ENCODE measurements at places on chromosomes 6 and 20.

GRCh38 chr6:143107911-143108761, 47.4 kb downstream of the AIG1 start:
- no peak for DNase-seq

GRCh38 chr20:22462975-22463914, 121.1 kb downstream of the FOXA2 start:
- no peak for DNase-seq

DNA sequence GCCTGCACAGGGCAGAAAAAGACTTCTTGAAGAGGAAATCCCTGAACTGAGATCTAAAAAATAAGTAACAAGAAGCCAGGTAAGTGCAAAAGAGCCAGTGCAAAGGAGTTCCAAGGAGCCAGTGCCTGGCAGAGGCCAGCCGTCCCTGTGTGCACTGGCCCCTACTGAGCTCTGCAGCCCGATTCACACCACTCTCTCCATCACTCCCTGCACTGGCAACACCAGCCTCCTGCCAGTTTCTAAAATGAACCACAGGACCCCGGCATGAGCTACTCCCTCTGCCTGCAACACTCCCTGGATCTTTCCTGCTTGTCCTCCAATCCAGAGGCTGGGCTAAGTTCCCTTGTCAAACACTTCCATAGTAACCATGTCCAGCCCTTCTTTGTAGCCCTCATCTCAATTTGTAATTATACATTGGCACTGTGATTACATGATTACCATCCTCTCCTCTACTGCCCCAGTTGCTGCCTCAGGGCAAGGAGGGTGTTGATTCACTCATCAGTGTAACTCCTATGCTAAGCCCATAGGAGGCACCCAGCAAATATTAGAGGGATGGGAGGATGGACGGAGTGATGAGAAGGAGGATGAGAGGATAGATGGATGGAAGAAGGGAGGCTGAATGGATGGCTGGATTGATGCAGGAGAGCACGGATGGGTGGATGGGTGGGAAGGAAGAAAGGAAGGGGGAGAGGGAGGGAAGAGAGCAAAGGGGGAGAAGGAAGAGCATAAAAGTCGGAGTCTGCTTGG, 49.3 kb downstream of the SIRPA start:
- DNase-seq = no peak

DNA sequence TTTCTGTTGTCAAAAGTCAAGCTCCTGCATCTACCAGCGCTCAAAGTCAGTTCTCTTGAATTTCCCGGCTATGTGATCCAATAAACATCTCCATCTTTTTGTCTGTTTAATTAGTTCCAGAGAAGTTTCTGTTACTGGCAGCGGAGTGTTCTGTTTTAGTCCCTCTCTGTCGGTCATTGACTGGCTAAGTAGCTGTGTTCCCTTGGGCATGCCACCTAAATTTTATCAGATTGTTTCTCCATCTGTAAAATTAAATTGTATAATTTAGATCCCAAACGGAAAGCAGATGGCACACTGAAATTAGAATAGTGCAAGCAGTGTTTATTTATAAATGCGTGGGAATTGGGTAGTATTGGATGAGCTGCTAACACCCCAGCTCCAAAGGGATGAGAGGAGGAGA, 29.7 kb upstream of the PRL start:
- no peak for DNase-seq

DNA sequence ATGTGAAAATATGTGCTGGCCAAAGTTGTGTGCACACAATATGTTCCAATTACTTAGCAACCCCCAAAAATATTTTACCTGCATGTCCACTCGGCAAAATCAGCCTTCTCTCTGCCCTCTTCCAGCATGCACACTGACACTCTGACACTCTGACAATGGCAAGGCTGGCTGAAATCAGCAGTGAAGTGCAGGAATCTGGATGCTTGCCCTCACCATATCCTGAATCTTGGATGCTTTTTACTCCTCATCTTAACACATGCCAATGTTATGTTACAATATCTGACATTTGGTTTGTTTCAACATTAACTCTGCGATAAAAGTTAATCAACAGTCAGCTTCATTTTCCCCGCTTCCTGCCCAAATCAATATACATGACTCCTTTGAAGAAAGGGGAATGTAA, 203.2 kb downstream of the COL9A1 start:
- no peak for DNase-seq

DNA sequence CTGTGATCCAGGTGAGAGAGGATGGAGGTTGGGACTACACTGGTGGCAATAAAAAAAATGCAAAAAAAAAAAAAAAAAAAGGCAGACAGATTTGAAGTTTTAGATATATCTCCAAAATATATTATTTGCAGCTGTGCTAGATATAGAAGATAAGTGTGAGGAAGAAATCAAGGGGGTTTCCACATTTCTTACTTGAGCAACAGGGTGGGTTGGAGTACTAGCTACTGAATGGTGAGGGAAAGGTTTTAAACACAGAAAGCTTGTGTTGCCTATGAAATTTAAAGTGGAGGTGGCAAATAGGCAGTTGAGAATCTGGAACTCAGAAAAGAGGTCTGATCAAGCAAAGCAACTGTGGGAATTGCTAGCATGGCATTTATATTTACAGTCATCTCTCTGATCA, 59.9 kb upstream of the GNRH2 start:
- DNase-seq = no peak

GRCh38 chr6:141925001-141925400, 207.7 kb upstream of the GJE1 start:
- DNase-seq = no peak

DNA sequence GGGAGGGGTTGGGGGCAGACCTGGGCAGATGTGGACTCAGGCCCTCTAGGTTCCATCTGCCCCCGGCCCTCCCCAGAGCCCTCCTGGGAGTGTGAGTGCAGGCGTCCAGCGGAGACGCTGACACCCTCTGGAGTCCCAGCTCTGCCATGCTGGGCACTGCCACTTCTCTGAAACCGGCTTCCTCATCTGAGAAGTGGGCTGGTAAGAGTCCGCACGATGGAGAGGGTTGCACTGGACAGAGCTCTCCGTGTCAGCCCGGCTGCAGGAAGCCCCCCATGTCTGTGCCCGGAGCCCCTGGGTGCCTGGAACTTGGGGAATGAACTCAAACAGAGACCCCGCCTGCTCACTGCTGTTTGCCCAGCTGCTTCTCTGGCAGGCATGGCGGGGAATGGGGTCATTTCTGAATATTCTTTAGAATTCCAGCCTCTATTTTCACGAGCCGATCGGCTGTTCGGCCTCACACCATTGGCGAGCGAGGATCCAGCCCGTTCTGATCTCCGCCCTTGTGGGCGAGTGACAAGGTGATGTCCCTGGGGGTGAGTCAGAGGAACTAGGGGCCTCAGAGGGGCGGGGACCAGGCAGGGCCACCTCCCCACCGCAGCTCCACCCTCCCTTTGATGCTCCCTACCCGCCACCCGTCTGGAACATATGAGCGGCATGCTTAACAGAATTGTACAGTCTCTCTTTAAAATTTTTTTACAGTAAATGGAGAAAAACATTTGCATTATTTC, 47.8 kb upstream of the GATA5 start:
- peak; percentile 45 for DNase-seq

DNA sequence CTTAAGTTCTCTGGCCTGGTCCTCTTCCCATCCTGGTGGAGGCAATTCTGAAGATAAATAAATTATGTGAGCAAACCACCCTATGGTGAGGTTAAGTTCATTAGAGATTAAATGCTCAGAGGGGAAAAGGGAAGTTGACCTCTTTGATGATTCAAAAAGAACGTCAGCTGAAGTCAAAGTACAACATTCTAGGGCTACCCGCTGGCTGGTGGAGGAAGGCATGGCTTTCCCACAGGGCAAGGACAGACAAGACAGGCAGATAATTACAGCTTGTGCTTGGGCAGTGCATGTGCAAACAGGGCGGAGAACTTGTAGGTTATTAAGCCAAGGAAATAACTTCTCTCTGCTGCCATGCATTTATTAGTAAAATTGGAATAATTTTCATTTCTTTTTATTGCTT, 91.0 kb upstream of the SLC24A3 start:
- DNase-seq = no peak

GRCh38 chr6:42118162-42119001, 24.0 kb downstream of the C6orf132 start:
- no peak for DNase-seq

GRCh38 chr6:144339859-144340452, 54.8 kb downstream of the UTRN start:
- no peak for DNase-seq

DNA sequence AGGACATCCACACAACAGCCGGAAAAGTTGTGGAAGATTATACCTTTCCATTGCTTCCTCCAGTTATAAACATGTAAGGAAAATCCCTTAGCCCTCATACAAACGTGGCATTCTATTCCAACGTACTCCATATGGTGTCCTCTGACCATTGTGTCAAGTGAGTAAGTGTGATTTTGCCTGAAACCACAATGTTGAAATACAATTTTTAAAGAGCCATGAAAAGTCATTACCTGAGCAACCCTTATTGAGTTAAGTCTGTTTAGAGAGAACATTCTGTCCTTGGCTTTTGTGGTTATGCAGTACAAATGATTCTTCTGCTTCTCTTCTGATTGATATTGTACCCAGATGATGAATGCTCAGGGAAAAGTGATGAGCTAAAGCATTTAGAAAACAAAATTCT, 530.1 kb downstream of the HAO1 start:
- no peak for DNase-seq

- DNase-seq = no peak
Measured at GRCh38 chr20:38201356-38201755, 36.3 kb upstream of the TGM2 start.

- DNase-seq = no peak
Measured at GRCh38 chr20:29878777-29879442, 1378.6 kb upstream of the DEFB115 start.

DNA sequence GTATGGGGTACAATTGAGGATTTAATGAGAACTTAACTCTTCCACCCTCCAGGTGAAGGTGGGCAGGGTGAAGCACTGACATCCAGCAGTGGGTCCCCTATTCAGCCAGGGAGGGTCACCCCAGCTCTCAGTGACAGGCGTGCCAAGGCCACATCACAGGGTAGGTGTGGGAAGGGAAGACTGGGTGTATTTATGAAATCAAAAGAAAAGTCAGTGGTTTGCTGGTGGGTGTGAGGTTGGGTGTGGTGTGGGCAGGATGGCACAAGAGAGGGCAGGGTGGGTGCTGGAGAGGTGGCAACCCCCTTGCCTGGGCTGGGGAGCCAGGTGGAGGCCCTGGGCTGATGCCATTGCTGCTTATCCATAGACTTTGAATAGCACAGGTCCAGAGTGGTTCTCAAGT, 16.6 kb downstream of the SYNDIG1 start:
- no peak for DNase-seq

GRCh38 chr6:6882592-6882991, 225.2 kb upstream of the RREB1 start:
- DNase-seq = no peak

GRCh38 chr20:8209061-8209460, 77.0 kb downstream of the PLCB1 start:
- no peak for DNase-seq

- no peak for DNase-seq
Measured at GRCh38 chr20:23131766-23132165, 45.6 kb upstream of the CD93 start.

DNA sequence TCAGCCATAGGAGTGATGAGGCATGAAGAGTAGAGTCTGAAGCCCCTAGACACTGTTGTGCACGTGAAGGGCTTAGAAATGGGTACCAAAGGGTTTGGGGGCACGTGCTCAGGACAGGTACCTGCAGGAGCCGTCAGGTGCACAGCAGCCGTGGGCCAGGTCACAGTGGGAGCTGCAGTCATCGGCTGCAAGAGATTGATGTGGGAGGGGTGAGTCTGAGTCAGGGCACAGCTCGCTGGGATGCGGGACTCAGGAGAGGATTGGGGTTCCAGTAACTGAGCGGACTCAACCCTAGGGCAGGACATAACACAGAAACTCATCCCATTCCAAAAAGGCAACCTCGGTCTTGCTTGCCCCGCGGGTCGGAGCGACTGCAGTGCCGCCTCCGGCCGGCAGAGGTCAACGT, 1.1 kb downstream of the DLK2 start:
- DNase-seq = peak; percentile 26

GRCh38 chr20:20073801-20074371, 21.6 kb downstream of the CFAP61 start:
- no peak for DNase-seq

GRCh38 chr6:16939839-16940238, 162.0 kb upstream of the STMND1 start:
- DNase-seq = no peak

- DNase-seq = no peak
Measured at GRCh38 chr6:82608781-82609180, 245.2 kb downstream of the TPBG start.

GRCh38 chr6:130969791-130970491, 93.1 kb downstream of the EPB41L2 start:
- DNase-seq = no peak

DNA sequence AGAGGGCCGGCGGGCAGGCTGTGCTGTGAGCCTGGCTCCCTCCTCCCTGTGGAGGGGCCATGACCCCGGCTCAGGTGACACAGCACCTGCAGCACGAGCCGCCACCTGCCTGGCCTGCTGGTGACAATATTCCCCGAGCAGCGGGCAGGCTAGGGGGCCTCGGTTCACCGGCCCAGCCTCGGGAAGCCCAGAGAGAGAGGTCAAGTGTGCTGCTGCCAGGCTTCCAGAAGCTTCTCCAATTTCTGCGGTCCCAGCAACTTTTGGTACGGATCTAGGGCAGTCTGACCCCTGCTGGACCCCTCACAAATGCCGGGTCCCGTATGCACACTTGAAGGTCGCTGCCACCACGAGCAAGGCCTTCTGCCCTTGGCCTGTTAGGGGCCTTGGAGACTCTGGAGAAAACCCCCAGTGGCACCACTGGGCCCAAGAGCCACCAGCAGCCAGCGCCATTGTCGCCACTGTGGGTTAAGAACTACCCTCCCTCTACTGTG, 38.6 kb upstream of the NOL4L start:
- DNase-seq = no peak

DNA sequence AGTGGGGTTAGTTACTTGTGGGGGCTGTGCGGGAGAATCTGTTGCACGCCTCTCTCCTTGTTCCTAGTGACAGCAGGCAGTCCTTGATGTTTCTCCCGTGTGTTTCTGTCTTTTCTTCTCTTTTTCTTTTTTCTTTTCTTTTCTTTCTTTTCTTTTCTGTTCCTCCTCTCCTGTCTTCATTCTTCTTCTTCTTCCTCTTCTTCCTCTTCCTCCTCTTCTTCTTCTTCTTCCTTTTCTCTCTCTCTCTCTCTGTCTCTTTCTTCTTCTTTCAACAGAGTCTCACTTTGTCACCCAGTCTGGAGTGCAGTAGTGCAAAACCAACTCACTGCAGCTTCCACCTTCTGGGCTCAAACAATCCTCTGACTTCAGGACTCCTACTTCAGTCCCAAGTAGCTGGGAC, 6.8 kb upstream of the AIG1 start:
- DNase-seq = no peak

- DNase-seq = no peak
Measured at GRCh38 chr6:113439866-113440265, 417.3 kb upstream of the MARCKS start.

DNA sequence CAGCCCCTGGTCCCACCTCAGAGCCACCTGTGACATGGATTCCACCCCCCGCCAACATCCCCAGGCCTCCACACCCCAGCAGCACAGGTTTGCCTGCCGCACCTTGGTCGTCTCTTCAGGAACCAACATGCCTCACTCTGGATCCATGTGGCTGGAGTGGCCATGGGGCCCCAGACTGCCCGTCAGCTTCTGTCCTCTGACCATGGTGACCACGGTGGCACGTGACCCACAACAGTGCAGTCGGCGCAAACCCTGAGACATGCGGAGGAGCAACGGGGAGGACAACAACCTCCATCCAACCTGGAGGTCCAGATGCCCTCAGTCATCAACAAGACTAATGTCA, 85.6 kb downstream of the ANKRD60 start:
- DNase-seq = no peak
